ENCODE measurements at places on chromosomes 6 and 20.

DNA sequence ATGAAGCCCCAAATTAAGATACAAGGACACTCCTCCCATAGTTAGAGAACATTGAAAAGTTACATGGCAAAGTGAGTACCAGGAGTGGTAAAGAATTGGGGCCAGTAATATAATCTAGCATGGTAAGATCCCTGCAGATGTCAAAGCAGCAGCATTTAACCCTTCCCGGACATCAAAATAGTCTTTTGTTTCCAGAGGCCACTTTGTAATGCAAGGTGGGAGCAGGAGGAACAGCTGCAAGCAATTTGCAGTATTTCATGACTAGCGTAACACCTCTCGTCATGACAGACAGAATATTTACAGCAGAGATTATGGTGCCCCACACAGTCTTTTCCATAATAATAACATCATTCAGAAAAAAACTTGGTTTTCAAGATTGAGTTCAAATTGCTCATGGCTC lies 123.2 kb upstream of the VGLL2 start:
- DNase-seq, result no peak

DNA sequence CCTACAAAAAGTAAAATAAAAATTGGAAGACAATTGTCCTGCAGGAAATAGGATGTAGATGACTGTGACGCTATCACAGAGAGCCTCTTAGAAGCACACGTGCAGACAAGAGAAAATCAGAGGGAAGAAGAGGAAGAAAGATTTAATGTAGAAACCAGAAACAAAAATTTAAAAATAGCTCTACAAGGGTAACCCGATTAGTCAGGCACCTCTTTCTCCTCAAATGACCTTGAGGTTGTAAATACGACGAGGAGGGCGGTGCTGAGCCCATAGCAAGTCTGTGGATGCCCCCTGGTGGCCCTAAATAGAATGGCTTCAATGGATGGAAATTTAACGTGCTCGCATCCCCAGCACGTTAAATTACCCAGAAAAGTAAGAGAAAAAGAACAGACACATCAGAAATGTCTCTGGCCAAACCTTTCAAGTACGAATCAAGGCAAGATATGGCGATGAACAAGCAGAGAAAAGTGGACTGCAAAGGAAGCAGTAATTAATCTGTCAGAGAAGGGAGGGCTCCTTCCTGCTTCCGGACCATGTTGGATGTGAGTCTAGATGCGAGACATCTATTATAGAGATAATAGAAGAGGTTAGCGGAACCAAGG lies 4.2 kb upstream of the PRPH2 start:
- DNase-seq, result peak; percentile 10

DNA sequence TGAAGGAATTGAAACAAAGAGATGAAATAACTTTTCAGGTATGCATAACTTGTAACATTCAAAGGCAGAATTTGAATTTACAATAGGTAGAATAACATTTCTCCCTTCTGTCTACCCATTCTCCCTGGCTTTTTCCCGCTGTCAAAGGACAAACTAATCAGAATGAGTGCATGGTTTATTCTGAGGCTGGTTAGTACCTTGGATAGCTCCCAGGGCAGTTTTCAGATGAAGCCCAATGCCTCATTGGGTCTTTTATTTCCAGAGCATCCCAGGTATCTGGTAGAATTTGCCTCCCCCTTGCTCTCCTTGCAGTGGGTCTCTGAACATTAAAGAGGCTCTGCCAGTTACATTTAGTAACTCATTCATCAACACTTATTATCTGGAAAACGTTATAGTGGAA lies 665.5 kb downstream of the BCKDHB start:
- DNase-seq, result no peak

DNA sequence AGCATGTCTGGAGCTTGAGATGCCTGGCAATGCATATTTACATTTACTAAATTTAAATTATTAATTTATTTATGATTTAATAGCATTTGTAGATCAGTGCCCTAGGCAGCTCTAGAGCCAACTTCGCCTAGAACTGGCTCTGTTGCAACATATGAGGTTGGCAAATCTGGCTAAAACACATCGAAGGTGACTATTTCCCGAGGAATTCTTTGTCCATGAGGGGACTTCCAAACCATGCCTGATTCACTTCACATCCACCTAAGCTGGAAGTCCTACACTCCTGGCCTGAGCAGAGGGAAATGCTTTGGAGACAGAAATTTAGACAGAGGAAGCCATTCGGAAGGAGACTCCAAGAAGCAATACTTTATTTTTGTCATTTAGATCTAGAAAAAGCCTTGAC lies 211.0 kb upstream of the ARG1 start:
- no peak for DNase-seq

DNA sequence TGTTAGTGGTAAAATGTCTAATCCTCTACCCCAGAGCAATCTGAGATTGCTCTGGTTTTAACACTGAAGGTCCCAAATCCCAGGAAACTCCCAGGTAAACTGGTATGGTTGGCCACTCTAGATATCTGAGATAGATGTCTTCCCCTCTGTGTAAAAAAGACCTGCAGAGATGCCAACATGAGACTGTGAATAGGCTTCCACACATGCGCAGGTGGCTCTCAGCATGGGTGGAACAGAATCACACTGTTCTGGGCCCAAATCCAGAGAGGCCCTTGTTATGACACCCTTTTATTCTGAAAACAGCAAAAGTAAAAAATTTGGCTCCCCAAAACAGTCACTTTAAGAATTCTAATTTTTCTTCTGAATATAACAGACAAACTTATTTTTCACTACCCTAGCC lies 88.7 kb upstream of the BMP5 start:
- no peak for DNase-seq

DNA sequence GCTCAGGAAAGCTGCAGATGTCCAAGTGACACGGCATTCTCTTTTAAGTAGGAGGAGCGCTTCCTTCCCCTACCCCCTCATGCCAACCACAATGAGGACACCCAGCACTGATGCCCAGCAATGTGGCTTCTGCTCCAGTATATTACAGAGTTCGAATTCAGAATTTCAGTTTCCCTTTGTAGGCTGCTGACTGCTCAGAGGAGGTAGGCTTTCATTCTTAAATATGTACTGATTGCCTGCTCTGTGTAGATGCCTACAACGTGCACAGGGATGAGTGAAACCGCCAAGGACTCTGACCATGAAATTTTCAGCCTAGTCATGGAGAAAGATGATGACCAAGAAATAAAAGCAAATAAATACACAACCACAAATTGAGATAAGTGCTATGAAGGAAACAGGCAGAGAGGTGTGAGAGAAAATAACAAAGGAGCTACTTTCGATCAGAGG lies 50.9 kb upstream of the TNFAIP3 start:
- DNase-seq, result no peak

- DNase-seq, result no peak
These were observed 47.4 kb upstream of the SRF start for GRCh38 chr6:43123461-43124314.

DNA sequence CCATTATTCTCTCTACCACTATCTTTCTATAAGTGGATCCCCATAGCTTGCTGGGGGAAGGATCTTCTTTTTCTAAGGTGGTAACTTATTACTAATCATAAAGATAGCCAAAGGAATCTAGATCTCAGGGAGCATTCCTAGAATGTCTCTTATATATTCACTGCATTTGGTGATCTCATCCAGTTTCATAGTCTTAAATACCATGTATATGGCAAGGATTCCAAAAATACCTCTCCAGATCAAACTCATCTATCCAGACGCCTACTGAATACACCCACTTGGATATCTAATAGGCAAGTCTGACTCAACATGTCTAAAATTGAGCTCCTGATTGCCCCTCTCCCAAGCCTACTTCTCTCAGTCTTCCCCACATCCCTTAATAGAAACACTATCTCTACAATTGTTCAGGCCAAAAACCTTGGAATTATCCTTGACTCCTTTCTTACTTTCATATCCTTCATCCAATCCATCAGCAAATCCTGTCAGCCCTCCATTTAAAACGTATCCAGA lies 264.4 kb downstream of the HACE1 start:
- DNase-seq, result no peak

- no peak for DNase-seq
These were observed 203.8 kb upstream of the MAP3K7 start for GRCh38 chr6:90790696-90791095.

GRCh38 chr6:16338577-16339264 lies 100.3 kb downstream of the GMPR start:
- no peak for DNase-seq

DNA sequence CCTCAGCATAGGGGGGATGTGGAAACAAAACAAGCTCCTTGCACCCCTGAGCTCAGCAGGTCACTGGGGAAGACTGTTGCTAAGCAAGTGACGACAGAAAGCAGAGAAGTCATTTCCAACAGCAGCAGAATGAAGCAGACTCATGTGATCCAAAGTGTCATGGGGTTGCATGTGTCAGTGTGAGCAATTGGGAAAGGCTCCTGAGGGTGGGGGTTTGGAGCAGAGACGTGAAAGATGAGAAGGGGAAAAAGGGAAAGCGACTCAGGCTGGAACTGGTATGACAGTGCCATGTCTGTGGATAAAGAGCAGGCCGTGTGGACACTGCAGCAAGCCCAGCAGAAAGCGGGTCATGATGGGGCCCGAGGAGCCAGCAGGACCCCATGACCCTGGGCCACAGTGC lies 363.9 kb downstream of the PREX1 start:
- DNase-seq, result no peak

DNA sequence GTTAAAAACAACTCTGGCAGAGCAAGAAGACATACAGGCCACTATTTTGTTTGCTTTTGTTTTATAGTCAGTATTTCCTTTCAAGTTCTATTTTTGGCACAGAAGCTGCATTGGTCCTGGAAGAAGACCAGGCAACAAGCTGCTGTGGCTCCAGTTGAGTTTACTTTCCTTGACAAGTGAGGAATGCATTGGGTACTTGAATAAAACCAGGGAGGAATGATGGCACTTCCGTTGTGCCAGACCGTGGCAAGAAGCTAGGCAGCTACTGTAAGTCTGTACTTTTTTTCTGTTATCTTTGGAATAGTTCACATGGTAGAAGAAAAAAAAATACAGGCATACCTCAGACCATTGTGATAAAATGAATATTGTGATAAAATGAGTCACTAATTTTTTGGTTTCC lies 66.3 kb downstream of the NCOA3 start:
- DNase-seq, result no peak

GRCh38 chr6:150617496-150618460 lies 18.1 kb downstream of the PLEKHG1 start:
- no peak for DNase-seq

DNA sequence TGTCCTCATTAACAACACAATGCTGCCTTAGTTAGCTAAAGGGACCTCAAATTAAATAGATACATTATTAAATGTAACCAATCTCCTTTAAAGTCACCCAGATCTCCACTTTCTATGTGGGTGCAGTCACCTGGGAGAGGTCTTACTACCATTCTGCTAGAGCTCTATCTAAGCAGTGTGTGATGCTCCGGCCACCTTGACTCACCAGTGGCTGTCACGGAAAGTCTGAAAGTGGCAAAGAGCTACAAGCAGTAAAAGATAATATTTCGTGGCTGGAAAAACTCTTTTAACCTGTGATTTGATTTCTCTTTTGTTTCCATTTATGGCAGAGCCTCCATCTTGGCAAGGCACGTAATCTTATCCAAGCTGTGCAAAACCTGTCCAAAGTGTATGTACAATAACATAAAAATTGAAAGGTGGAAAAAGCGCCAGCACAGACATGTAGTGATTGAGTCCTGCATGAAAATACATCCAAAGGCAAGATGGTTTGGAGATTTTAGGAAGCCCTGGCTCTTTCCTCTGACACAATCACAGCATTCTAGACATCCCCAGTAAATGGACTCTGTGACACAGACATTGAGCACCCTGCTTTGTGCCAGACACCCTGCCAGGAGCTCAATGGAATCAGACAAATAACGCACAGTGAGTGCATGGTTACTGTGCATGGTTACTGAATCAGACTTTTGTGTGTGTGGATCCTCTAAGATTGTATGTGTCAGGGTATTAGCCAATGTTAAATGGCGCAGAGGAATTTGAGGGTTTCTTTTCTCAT lies 116.6 kb downstream of the ADAT2 start:
- no peak for DNase-seq

DNA sequence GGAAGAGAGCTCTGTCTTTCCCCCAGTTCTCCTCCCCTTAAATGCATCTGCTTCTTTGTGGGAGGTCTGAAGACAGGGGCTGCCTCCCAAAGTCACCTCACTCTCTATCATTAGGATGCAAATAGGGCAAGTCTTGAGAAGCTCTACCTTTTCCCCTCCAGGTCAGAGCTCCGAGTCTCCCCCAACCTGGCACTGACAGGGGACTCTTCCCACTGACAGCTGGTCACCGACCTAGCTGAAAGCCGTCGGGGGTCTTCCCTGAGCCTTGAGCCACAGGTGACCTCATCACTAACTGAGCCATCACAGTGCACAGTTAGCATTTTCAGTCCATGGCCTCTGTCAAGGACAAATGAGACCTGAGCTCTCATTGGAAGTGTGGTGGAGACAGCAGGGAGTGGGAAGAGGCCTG lies 386.7 kb downstream of the HACE1 start:
- DNase-seq, result no peak

- no peak for DNase-seq
These were observed 124.2 kb upstream of the PTPN1 start for GRCh38 chr20:50385733-50386640.

DNA sequence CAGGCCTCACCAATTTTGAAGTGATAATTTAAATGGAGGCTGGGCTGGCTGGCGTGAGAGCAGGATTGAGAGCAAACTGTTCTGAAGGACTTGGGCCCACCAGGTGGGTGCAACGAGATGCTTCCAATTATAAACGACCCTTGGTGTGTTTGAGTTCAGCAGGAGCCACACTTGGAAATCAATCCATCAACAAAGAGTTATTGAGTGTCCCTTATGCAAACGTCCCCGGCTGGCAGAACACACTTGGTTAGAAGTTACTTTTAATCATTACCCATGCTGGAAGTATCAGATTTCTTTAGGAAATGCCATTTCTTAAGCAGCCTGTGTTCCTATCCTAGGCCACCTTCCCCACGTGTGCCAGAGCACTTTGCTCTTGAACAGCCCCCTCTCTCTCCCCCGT lies 37.8 kb upstream of the ZNF831 start:
- no peak for DNase-seq

DNA sequence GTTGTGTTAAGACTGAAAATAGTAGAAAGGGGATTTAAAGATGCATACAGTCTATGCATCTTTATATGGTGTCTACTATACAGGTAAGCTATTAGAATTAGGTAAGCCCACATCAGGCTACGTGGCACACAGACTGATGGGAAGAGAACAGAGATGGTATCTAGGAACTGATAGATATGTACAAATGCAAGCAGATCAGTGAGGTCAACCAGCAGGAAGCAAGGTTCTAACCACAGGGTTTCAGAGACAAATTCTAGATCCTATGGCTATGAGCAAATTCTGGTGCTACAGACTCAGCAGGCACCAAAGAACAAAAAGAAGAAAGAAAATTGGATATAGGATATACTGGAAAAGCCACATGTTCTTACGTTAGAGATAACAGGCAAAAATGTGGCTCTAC lies 110.6 kb downstream of the TRDN start:
- no peak for DNase-seq

GRCh38 chr20:3739054-3739925 lies 6.8 kb downstream of the HSPA12B start:
- DNase-seq, result no peak

Data from activated naive CD4-positive, alpha-beta T cell (primary cell).